ENCODE measurements at places on chromosomes 7 and 10. TPM values are rescaled to one million over a fixed set of nuclear protein-coding genes. Genes with fewer than 3 reads are reported as not detected.

The LRIT1 gene
- total RNA-seq = not detected

The CCL24 gene
- not detected for total RNA-seq

The STEAP1B gene
- 1.8 TPM for total RNA-seq

The UCMA gene
- not detected for total RNA-seq

The PIP gene
- total RNA-seq = not detected

Measured in mononuclear cell (primary cell).